ENCODE measurements at places on chromosomes 3 and 15. TPM values are rescaled to one million over a fixed set of nuclear protein-coding genes. Genes with fewer than 3 reads are reported as not detected.
A peak's percentile ranks its signal among the peaks of the same experiment; 100 is the strongest.

GRCh38 chr15:90161950-90162361, 39.2 kb upstream of the SEMA4B start:
- no peak for DNase-seq

DNA sequence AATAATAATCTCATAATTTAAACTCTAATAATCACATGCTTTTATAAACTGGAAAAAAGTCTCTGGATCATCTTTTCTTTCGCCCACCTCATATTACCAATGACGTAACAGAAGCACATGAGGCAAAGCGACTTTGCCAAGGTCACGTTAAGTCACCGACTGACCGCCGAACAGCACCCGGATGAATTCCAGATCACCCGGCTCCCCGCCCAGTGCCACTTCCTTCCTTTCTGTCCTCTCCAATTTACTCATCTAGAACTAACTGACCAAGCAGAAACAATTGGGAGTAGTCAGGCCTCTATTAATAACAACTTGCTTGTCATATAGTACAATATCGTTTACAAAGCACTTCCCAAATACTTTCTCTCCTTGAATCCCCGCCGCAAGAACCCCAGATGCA, 21.1 kb downstream of the FGF12 start:
- DNase-seq: no peak

GRCh38 chr3:32602206-32602605, 31.5 kb upstream of the DYNC1LI1 start:
- DNase-seq: no peak

PRSS50 gene
- not detected for total RNA-seq

- peak; percentile 71 for DNase-seq
Measured at GRCh38 chr15:58549013-58549784, 117.4 kb downstream of the LIPC start.

DNA sequence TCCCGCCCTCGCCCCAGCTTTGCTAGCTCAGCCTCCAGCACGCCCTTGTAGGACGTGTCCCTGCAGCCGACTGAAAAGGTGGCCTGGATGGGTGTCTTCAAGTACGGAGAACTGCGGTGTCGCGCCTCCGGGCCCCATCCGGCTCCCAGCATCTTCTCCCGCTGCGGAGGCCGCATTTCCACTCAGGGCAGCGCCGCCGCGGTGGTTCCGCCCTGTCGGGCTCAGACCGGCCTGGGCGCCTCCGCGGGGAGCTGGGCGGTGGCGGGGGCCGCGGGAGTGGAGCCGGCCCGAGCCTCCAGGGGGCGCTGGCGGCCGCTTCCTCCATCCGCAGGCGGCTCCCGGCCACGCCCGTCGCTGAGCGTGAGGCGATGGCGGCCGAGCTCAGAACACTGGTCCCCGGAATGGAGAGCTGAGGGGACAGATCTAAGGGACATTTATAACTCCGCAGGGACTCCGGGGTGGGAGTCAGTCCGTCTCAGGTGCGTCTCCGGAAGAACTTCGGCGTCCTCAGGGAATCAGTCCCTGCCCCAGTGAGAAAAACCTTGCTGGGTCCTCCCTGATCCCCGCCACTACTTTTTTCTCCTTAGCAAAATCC, 13.6 kb upstream of the SMCO1 start:
- peak; percentile 47 for DNase-seq

GRCh38 chr3:69865925-69866679, 126.8 kb downstream of the MITF start:
- DNase-seq: no peak

GXYLT2 gene
- total RNA-seq: 7.2 TPM

DNA sequence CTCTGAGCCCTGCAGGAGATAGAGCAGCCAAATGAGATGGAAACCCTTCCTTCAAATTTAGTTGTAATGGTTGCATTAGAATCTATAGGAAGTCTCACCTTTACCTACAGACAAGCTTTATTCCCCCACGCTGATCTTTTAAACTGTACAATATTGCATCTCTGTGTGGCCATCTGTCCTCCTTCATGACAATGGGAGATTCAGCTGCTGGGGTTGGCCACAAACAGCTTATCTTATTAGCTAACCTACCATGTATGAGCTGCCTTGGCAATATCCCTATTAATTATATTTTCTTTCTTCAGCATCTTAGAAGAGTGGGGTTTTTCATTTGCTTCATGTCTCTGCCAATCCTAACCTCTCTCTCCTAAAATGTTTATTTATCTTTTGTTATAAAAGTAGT, 238.7 kb upstream of the NR2E3 start:
- DNase-seq: no peak

- peak; percentile 7 for DNase-seq
Measured at GRCh38 chr3:178536211-178537079, at the start of gene KCNMB2. Gene KCNMB2 (plus strand): TSS chr3:178536436.

- no peak for DNase-seq
Measured at GRCh38 chr15:40130799-40131502, 22.3 kb upstream of the BMF start.

- DNase-seq: peak; percentile 89
Measured at GRCh38 chr3:185717121-185717520, 107.7 kb downstream of the IGF2BP2 start.

- DNase-seq: no peak
Measured at GRCh38 chr3:32334675-32335074, 57.0 kb upstream of the CMTM7 start.

- DNase-seq: no peak
Measured at GRCh38 chr3:13241621-13242363, 168.6 kb upstream of the IQSEC1 start.

SEMA4B gene
- total RNA-seq: 6.3 TPM

RTP1 gene
- total RNA-seq: not detected

DNA sequence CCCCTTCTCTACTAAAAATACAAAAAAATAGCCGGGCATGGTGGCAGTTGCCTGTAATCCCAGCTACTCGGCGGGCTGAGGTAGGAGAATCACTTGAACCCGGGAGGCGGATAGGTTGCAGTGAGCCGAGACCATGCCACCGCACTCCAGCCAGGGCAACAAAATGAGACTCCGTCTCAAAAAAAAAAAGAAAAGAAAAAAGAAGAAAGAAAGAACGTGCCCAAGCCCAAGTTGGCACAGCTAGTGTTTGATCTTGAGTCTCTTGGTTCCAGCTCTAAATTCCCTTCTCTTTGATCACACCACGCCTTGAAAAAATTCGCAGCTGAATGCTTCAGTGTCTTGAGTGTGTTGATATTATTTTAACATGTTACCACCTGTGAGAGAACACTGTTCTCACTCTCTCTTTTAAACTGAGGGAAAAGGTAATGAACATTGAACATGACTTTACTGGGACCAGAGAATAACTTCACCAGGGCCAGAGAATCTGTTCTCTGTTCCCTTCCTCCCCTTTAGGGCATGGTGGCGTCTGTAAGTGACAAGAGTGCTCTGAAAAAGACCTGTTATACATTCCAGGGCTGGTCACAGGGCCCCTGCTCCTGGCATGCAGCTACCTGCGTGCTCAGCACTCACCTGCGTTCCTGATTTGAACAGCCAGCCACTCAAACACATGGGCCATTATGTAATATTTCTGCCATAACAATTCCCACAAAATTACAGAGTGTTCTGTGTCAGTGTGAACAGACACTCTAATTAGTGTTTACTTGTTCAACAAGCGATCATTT, 19.0 kb downstream of the SLCO3A1 start:
- DNase-seq: no peak

- no peak for DNase-seq
Measured at GRCh38 chr3:139441656-139442055, 34.7 kb downstream of the RBP2 start.

- no peak for DNase-seq
Measured at GRCh38 chr3:75303741-75304140, 360.4 kb upstream of the FRG2C start.

DNA sequence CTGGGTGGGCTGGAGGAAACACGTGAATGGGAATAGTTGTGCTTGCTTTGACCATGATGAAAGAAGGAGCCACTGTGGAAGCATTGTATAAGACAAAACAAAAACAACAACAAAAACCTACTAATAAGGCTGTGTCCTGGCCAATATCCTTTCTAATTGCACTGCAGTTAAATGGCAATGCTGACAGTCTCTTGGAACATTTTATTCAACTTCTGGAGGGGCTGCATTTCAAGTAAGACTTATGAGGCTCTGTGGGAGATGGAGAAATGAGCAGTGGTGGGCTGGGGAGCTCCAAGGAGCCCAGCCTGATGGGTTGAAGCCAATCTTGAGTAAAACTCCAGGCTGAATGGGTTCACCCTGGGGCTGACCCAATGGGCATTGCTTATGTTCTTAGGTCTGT, 99.8 kb upstream of the ROPN1 start:
- DNase-seq: no peak

DNA sequence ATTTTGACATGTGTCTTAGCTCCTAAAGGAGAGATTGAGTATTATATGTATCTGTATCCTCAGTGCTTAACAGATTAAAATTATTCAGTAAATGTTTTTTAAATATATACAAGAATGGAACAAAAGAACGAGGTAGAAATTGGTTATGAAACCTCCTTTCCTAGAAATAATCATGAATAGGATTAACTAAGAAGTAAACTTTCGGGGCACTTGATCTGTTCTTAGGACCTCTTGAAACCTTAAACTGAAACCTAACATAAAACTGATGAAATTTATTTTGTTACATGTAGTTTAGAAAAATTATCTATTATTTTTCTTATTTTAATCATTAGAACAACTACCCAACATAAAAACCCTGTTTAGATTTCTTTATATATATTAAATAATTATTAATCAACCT, 311.5 kb downstream of the THSD4 start:
- no peak for DNase-seq

FANCD2OS gene
- not detected for total RNA-seq

- peak; percentile 68 for DNase-seq
Measured at GRCh38 chr3:157572559-157573270, 69.5 kb upstream of the VEPH1 start.

DAZL gene
- total RNA-seq: not detected
